ENCODE measurements at places on chromosomes 7 and 10. TPM values are rescaled to one million over a fixed set of nuclear protein-coding genes. Genes with fewer than 3 reads are reported as not detected.

Gene CYP2C19
- total RNA-seq, result not detected

Gene LAMB4
- total RNA-seq, result not detected

Gene NEUROG3
- total RNA-seq, result not detected

Gene CNTNAP2
- 64.5 TPM for total RNA-seq

Gene KCND2
- total RNA-seq, result 6.4 TPM

Gene LIPK
- total RNA-seq, result not detected

Gene SFMBT2
- 6.7 TPM for total RNA-seq

Gene CYP3A5
- 0.22 TPM for total RNA-seq

Gene PDE6C
- not detected for total RNA-seq

Gene FKBP6
- not detected for total RNA-seq

Gene GHRHR
- 5.9 TPM for total RNA-seq

Gene MACROH2A2
- 12.1 TPM for total RNA-seq

Gene C7orf57
- total RNA-seq, result 0.35 TPM

Gene PIP
- total RNA-seq, result not detected

Gene MCMBP
- total RNA-seq, result 90.2 TPM

Gene ADRA2A
- total RNA-seq, result 1.4 TPM

Gene WAPL
- 61.4 TPM for total RNA-seq

Gene PNLIP
- total RNA-seq, result not detected

Gene NUTM2B
- total RNA-seq, result 0.07 TPM
